ENCODE measurements at places on chromosomes 4 and X.

GRCh38 chr4:80239480-80240150 lies 26.8 kb upstream of the FGF5 start:
- DNase-seq, result no peak

GRCh38 chr4:125104616-125105015 lies 210.1 kb upstream of the FAT4 start:
- no peak for DNase-seq

DNA sequence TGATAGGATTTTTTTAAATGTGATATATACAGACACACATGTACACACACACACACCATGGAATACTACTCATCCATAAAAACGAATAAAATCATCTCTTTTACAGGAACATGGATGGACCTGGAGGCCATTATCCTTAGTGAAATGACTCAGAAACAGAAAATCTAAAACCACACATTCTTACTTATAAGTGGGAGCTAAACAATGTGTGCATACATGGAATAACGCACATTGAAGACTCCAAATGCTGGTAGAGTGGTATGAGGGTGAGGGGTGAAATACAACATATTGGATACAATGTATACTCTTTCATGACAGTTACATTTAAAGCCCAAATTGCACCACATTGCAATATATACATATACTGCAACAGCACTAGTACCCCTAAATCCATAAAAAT lies 120.2 kb upstream of the ADGRL3 start:
- DNase-seq, result no peak

- no peak for DNase-seq
Measured at GRCh38 chrX:10507181-10507580, 113.2 kb downstream of the MID1 start.

DNA sequence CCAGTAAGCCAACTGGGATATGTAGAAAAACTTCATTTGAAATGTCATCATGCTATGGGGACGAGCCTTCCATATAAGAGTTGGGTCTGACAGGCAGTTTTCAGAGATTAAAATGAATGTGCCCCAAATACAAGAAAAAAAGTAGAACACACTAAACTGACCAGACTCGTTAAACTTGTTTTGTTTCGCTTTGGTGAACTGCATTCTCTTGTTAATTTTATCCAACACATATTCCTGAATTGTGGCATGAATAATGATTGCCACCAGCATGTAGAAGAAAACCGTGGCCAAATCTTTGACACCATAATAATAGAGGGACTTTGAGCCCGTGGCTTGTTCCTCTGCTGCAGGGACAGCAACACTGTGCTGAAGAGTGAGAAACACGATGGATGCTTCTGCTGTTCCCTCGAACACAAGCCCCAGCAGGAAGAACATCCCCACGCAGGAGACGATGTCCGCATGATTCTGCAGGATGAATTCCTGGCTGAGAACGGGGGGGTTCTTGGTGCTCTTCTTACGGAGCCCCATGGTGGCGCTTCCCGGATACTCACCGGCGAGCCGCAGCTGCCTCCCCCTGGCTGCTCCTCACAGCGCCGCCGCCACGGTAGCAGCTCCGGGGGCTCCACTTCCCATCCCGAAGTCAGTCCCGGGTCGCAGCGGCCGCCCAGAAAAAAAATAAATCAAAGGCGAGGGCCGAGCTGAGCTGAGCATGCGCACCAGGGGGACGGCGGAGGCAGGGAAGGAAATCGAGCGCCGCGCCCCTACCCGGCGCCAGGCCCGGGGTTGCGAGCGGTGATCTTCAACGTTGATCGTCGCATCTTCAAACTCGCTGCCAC lies at the start of gene TRAM1L1:
Gene TRAM1L1 (minus strand): TSS at position 711 of the 836 bp plus-strand sequence. CDS start 183 bp downstream, at position 528.
- DNase-seq, result no peak

All from stimulated activated CD4-positive, alpha-beta T cell treated with anti-CD3 and anti-CD28 coated beads, Interleukin-1b, Interleukin-23, amount 100 ng/mL, for 1 hour (primary cell).